ENCODE measurements at places on chromosomes 7 and 10. TPM values are rescaled to one million over a fixed set of nuclear protein-coding genes. Genes with fewer than 3 reads are reported as not detected.

- no peaks in the 10 kb centered on the region for H3K4me1 ChIP-seq
- H3K4me3 ChIP-seq, result no peak overlapping the region
- H3K27me3 ChIP-seq, result peaks cover 5% of the 10 kb centered on the region
- no peak overlapping the region for H3K27ac ChIP-seq
Measured at GRCh38 chr10:34505338-34505737, 309.8 kb downstream of the PARD3 start.

GRCh38 chr10:101087965-101088364, 26.2 kb downstream of the KAZALD1 start:
- DNase-seq, result no peak
- peaks cover 57% of the 10 kb centered on the region for H3K27me3 ChIP-seq
- H3K36me3 ChIP-seq, result no peaks in the 10 kb centered on the region
- no peak overlapping the region for H3K27ac ChIP-seq
- no peak overlapping the region for H3K4me3 ChIP-seq

- H3K4me3 ChIP-seq, result no peak overlapping the region
- H3K4me1 ChIP-seq, result no peaks in the 10 kb centered on the region
- DNase-seq, result no peak
- H3K27ac ChIP-seq, result no peak overlapping the region
Measured at GRCh38 chr10:113442336-113442735, 110.5 kb upstream of the HABP2 start.

DNA sequence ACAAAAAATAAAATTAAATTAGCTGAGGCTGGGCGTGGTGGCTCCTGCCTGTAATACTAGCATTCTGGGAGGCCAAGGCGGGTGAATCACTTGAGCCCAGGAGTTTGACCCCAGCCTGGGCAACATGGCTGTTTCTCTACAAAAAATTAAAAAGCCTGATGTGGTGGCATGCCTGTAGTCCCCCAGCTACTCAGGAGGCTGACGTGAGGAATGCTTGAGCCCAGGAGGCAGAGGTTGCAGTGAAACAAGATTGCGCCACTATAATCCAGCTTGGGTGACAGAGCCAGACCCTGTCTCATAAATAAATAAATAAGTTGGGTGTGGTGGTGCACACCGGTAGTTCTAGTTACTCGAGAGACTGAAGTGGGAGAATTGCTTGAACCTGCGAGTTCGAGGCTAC, 65.1 kb downstream of the GNA12 start:
- DNase-seq, result no peak
- peaks cover 9% of the 10 kb centered on the region for H3K36me3 ChIP-seq
- peaks cover 17% of the 10 kb centered on the region for H3K4me1 ChIP-seq
- no peak overlapping the region for H3K4me3 ChIP-seq
- no peaks in the 10 kb centered on the region for H3K27me3 ChIP-seq

DNA sequence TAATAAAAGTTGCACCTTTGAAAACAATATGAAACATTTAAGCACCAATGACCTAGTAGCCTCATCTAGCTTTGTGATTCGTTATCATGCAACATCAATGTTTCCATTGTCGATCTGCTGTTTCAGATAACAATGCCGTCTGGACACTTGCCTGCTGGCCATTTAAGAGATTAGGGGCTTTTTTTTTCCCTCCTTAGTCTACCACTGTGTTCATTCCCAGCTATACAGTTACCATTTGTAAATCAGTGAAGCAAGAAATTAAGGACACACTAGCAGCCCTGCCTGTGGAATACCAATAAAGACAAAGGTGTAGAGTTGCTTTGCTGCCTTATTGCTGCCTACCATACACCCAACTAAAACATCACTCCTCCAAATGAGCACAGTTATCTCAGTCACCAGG, 37.6 kb upstream of the MYO3A start:
- H3K27me3 ChIP-seq, result peaks cover 20% of the 10 kb centered on the region
- no peak for DNase-seq
- no peaks in the 10 kb centered on the region for H3K36me3 ChIP-seq
- no peaks in the 10 kb centered on the region for H3K4me1 ChIP-seq
- H3K27ac ChIP-seq, result no peak overlapping the region

DNA sequence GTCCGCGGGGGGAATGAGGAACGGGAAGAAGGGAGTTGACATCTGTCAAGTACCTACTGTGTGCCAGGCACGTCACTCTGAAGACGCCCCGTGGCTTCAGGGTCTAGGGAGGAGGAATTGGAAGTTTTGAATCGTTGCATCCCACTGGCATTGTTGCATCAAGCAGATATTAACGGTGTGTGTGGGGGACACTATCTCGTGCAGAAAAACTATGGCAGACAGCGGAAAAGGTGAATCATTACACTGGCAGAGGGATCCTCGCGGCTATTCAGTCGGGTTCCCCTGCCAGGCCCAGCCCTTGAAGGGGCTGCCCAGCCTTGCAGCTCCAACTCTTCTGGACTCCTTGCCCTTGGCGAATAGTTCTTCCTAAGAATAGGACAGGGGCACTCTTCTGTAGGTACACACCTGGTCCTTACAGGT, 1.0 kb upstream of the KIAA1549 start:
- peaks cover 41% of the 10 kb centered on the region for H3K27me3 ChIP-seq
- DNase-seq, result peak; percentile 14
- peak overlapping the region; percentile 27 for H3K4me3 ChIP-seq
- peaks cover 10% of the 10 kb centered on the region for H3K4me1 ChIP-seq
- H3K36me3 ChIP-seq, result no peaks in the 10 kb centered on the region
- H3K27ac ChIP-seq, result no peak overlapping the region

- H3K4me3 ChIP-seq, result no peak overlapping the region
- H3K36me3 ChIP-seq, result peaks cover 4% of the 10 kb centered on the region
- no peaks in the 10 kb centered on the region for H3K4me1 ChIP-seq
- DNase-seq, result peak; percentile 8
- no peak overlapping the region for H3K27ac ChIP-seq
- no peaks in the 10 kb centered on the region for H3K27me3 ChIP-seq
Measured at GRCh38 chr10:102347236-102347828, 48.2 kb upstream of the NFKB2 start.

DNA sequence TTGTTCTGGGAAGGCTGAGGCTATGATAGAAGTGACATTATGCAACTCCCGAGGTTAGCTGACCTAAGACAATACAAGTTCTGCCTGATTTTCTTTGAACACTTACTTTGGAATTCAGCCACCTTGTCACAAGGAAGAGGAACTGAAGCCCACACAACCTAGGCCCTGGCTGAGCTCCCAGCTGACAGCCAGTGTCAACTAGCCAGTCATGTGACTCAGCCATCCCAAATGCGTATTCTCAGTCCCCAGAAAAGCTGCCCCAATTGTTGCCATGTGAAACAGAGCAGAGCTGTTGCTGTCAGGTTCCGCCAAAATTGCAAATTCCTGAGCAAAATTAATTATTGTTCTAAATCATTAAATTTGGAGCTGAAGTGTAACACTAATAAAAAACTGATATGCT, 1010.0 kb downstream of the XPNPEP1 start:
- DNase-seq, result no peak
- H3K4me1 ChIP-seq, result no peaks in the 10 kb centered on the region
- peaks cover 13% of the 10 kb centered on the region for H3K27me3 ChIP-seq
- no peak overlapping the region for H3K27ac ChIP-seq
- no peak overlapping the region for H3K4me3 ChIP-seq
- H3K36me3 ChIP-seq, result no peaks in the 10 kb centered on the region

DNA sequence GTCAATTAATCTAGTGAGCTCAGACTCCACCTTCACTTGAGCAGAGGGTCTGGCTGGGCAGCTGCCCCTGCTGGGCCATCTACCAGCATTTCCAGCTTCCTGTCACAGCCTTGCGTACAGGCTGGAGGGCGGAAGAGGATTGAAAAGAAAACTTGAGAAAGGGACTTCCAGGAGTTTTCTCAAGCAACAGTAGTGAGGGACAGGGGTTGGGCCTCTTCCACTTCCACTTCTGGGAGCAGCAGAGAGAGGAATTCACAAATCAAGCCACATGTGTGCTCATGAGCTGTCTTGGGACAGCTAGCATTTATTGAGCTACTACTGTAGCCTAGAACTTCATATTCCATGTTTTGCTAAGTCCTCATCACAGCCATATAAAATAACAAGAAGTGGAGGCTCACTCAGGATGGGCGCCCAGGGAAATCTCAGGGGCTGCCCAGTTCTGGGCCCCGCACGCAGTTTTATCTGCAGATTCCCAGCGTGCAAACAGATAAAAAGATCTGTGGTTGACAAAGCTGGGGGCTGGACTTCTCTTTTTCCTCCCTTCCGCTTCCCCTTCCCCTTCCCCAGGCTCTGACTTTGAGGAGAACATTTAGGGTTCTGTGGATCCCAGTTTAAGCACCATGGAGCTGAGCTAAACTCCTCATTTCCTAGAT, 135.8 kb downstream of the RGS10 start:
- no peaks in the 10 kb centered on the region for H3K36me3 ChIP-seq
- no peak overlapping the region for H3K27ac ChIP-seq
- no peaks in the 10 kb centered on the region for H3K4me1 ChIP-seq
- DNase-seq, result no peak
- H3K27me3 ChIP-seq, result no peaks in the 10 kb centered on the region
- no peak overlapping the region for H3K4me3 ChIP-seq

- peaks cover 50% of the 10 kb centered on the region for H3K4me1 ChIP-seq
- H3K4me3 ChIP-seq, result no peak overlapping the region
- no peak overlapping the region for H3K27ac ChIP-seq
- no peaks in the 10 kb centered on the region for H3K27me3 ChIP-seq
- peaks cover 14% of the 10 kb centered on the region for H3K36me3 ChIP-seq
Measured at GRCh38 chr10:6345404-6345803, 142.7 kb downstream of the PFKFB3 start.

DNA sequence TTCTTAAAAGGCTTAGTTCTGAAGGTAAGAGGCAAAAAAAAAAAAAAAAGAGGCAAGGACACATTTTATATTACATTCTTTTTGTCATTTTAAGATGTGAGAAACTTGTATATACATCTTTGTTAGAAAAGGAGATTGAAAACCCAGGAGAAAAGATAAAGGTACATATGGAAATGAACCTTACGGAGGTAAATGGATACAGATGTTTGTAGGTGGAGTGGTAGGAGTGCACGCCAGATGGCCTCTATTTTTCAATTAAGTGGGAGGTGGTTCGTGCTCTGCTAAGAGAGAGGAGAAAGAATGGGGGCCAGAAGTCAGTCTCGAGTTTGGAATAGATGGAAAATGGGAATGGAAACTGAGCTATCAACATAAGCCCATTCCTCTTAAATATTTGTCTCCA, 622.5 kb upstream of the GHITM start:
- no peaks in the 10 kb centered on the region for H3K27me3 ChIP-seq
- H3K4me1 ChIP-seq, result no peaks in the 10 kb centered on the region
- no peaks in the 10 kb centered on the region for H3K36me3 ChIP-seq
- H3K4me3 ChIP-seq, result no peak overlapping the region
- DNase-seq, result no peak

GRCh38 chr10:29784175-29784773, 149.5 kb upstream of the SVIL start:
- H3K27me3 ChIP-seq, result peaks cover 11% of the 10 kb centered on the region
- no peaks in the 10 kb centered on the region for H3K36me3 ChIP-seq
- no peak overlapping the region for H3K27ac ChIP-seq
- no peak for DNase-seq
- peaks cover 2% of the 10 kb centered on the region for H3K4me1 ChIP-seq
- no peak overlapping the region for H3K4me3 ChIP-seq

DNA sequence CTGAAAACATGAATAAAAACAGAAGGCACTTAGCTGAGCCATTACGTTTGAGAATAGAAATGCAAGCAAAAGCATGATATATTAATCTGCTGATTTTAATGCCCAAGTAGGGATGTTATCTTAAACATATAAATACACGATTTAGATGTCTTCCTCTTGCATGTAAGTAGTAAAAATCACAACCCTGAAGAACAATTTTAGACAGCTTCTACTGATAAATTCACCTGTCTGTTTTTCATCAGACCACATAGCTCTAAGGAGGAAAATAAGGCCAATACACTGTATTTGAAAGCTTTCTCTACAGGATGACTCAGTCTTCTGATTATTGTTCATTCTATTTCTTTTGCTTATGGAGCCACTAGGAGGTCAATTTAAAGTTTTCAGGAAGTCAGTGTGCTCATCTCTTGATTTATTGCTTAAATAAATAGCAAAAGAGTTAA, 210.9 kb upstream of the CHRM2 start:
- no peaks in the 10 kb centered on the region for H3K27me3 ChIP-seq
- DNase-seq, result no peak
- H3K27ac ChIP-seq, result no peak overlapping the region
- no peaks in the 10 kb centered on the region for H3K36me3 ChIP-seq

GRCh38 chr10:6416892-6417512, 163.1 kb downstream of the PRKCQ start:
- H3K4me3 ChIP-seq, result no peak overlapping the region
- peaks cover 14% of the 10 kb centered on the region for H3K36me3 ChIP-seq
- H3K4me1 ChIP-seq, result peaks cover 5% of the 10 kb centered on the region
- no peak for DNase-seq
- no peak overlapping the region for H3K27ac ChIP-seq
- H3K27me3 ChIP-seq, result no peaks in the 10 kb centered on the region

- H3K27me3 ChIP-seq, result peaks cover 20% of the 10 kb centered on the region
- no peak overlapping the region for H3K27ac ChIP-seq
- no peaks in the 10 kb centered on the region for H3K36me3 ChIP-seq
- no peaks in the 10 kb centered on the region for H3K4me1 ChIP-seq
- no peak for DNase-seq
- H3K4me3 ChIP-seq, result no peak overlapping the region
Measured at GRCh38 chr10:33638891-33639290, 304.4 kb upstream of the NRP1 start.

GRCh38 chr7:125255810-125256209, 326.2 kb upstream of the POT1 start:
- H3K36me3 ChIP-seq, result no peaks in the 10 kb centered on the region
- H3K27me3 ChIP-seq, result no peaks in the 10 kb centered on the region
- no peak overlapping the region for H3K27ac ChIP-seq
- no peaks in the 10 kb centered on the region for H3K4me1 ChIP-seq

- no peaks in the 10 kb centered on the region for H3K4me1 ChIP-seq
- DNase-seq, result no peak
- peaks cover 11% of the 10 kb centered on the region for H3K27me3 ChIP-seq
- H3K4me3 ChIP-seq, result no peak overlapping the region
Measured at GRCh38 chr10:16348891-16349290, 87.9 kb upstream of the PTER start.

The HOXA11 gene
- total RNA-seq, result not detected

The CLDN3 gene
- not detected for total RNA-seq

The CFAP43 gene
- total RNA-seq, result not detected

The ABCB4 gene
- 0.43 TPM for total RNA-seq

The RTKN2 gene
- 1.1 TPM for total RNA-seq

The TRIM50 gene
- total RNA-seq, result not detected

The GPRIN2 gene
- not detected for total RNA-seq

The LRMDA gene
- total RNA-seq, result not detected

Measured in activated naive CD8-positive, alpha-beta T cell treated with anti-CD3 and anti-CD28 coated beads for 36 hours (primary cell).